ENCODE measurements at places on chromosomes 6 and 20. TPM values are rescaled to one million over a fixed set of nuclear protein-coding genes. Genes with fewer than 3 reads are reported as not detected.
A peak's percentile ranks its signal among the peaks of the same experiment; 100 is the strongest.

ESR1 gene
- total RNA-seq = 6.8 TPM

GRCh38 chr20:57505979-57506378 lies 19.0 kb downstream of the CTCFL start:
- DNase-seq = no peak

DNA sequence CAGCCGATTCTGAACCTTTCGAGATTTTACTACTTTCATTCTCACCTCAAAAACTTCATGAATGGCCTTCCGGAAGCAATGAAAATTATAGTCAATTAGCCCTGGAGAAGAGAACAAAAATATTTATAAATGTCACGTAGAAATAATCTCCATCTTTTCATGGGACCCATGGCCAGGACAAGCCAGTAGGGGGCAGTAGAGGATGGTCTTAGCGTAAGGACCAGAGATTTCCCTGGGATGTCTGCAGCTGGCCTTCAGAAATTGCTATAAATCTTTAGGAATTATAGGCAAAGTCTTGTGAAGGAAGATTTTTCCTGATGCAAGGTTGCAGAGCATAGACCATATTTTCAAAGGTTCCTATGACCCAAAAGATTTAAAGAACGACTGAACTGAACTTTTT lies 15.6 kb upstream of the UBE2J1 start:
- peak; percentile 40 for DNase-seq

FAM8A1 gene
- total RNA-seq = 21.2 TPM

MEP1A gene
- not detected for total RNA-seq

DNA sequence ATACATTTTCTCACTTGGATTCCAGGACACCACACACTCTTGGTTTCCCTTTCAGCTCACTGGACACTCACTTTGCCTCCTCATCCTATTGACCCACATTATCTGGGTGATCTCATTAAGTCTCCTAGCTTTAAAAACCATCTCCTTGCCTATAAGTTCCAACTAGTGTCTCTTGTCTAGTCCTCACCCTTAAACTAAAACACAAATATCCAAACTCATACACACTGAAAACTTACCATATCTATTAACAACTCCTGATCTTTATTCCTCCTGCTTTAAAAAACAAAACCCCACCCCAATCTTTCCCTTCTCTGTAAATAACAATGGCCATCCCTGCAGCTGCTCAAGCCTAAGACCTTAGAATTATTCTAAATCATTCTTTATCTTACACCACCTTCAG lies 3.5 kb upstream of the SMIM28 start:
- DNase-seq = no peak

DNA sequence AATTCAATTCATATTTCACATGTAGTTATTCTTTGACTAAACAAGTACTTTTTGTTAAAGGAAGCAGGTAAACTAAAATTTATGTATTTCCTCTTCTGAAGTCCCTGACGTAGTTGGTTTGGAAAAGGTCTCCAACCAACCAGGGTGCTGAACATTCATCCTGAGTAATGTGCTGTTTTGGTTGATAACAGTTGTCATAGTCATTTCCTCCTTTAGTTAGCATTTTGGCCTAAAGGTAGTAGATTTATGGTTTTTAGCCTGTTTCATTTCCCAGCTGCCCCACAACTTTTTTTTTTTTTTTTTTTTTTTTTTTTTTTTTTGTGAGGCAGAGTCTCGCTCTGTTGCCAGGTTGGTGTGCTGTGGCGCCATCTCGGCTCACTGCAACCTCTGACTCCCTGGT lies 382.8 kb upstream of the FLRT3 start:
- DNase-seq = no peak

- DNase-seq = no peak
These were observed 37.9 kb downstream of the PTPRA start for GRCh38 chr20:2911200-2911599.

GRCh38 chr6:21382821-21383449 lies 210.6 kb upstream of the SOX4 start:
- DNase-seq = no peak

All from CD4-positive, alpha-beta memory T cell (primary cell).